Fibroblast of lung (primary cell): ENCODE measurements at places on chromosomes 3 and 15. TPM values are rescaled to one million over a fixed set of nuclear protein-coding genes. Genes with fewer than 3 reads are reported as not detected.
A peak's percentile ranks its signal among the peaks of the same experiment; 100 is the strongest.

GP5 gene
- under 0.01 and 0.17 TPM in 2 replicates for total RNA-seq

DNA sequence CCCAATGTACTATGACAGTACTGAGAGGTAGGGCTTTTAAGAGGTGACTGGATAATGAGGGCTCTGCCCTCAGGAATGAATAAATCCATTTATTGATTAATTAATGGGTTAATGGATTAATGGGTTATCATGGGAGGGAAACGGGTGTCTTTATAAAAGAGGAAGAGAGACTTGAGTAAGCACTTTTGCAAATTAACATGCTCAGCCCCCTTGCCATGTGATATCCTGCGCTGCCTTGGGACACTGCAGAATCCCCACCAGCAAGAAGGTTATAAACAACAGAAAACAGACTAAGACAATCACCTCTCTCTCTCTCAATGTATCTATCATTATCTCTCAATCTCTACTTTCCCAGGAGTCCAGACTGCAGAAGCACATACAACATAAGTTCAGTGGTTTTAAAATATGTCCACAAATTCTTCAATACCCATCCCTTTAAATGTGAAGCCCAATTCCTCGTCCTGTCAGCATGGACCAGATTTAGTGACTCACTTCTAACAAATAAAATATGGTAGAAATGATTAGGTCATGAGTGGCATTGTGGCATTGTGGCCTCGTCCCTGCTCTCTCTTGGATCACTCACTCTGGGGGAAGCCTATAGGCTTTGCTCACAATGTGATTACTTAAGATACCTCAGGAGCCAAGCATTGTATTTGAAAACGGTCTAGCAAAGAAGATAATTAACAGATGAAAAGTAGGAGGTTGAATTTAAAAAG is 40.0 kb upstream of the IL12A start:
- peak; percentile 64 for DNase-seq

LINGO1 gene
- total RNA-seq, result not detected in 2 replicates

DNA sequence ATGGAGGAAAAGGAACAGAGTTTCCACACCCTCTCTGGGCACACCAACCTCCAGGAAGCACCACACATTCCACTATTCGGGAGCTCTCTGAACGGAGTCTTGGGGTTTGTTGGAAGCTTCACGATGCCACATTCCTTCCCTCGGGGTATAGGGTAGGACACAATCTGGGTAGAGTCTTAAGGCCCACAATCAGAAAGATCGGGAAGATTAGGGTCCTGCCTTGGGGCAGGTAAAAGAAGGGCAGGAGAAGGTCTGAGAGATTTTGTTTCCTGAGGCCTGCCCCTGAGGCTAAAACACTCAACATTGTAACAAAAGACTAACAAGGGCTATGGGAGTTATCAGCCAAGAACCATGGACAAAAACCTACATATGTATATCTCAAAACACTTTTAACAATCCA is 89.2 kb upstream of the RAP2B start:
- DNase-seq, result no peak

GRCh38 chr3:104738271-104738670 is 628.4 kb upstream of the ALCAM start:
- no peak for DNase-seq

GRCh38 chr3:57791245-57791644 is 35.1 kb downstream of the SLMAP start:
- no peak for DNase-seq

DNA sequence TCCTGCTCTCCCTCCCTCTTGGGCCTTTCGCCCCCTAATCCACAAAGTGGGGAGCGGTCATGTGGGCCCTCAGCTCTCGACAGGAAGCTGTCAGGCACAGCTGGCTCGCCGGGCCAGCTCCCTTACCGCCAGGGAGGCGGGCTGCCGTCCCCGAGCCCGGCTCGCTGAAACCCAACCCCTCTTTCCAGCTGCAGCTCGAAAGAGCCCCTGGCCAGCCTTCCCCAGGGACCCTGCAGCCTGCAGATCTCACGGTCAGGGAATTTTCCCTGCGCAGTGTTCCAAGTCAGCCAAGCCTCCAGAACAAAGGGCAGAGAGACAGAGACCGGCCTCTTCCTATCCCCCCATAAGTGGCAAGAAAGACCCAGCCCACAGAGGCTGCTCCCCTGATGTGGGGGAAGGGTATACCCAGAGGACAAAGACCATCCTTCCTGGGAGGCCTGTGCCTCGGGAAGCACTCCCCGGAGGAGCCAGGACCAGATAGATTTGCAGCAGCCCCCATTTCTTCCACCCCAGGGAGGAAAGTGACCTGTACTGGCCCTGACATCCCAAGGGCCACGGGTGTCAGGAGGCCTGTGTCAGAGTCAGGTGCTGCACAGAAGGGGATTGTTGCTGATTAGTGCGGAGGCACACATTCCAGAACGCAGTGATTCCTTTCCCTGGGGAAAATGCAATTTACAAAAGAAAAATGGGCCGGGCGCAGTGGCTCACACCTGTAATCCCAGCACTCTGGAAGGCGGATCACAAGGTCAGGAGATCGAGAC is 32.6 kb downstream of the MAGEF1 start:
- no peak for DNase-seq

IL17RD gene
- total RNA-seq, result 1.8 and 2.1 TPM in 2 replicates

GRCh38 chr3:144403040-144403457 is 431.4 kb downstream of the DIPK2A start:
- DNase-seq, result peak; percentile 23

GRCh38 chr3:137988982-137989381 is 21.0 kb upstream of the CLDN18 start:
- DNase-seq, result no peak

DNA sequence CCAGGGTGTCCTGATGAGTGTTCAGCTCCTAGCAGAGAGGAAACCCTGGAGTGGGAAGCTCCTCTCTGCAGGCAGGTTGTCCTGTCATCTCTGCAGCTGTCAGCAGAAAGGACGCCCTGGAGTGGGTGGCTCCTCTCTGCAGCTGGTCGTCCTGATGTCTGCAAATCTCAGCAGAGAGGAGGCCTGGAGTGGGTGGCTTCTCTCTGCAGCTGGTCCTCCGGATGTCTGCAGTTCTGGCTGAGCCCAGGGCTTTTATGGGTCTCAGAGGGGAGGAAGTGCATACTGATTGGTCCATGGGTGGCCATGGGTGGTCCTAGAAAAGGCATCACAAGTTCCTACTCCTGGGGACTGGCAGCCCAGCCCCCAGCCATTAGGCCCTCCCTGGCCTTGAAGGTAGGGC is 102.6 kb upstream of the BNIP2 start:
- DNase-seq, result no peak

- no peak for DNase-seq
Observed at GRCh38 chr3:128113817-128114794, 9.5 kb downstream of the RUVBL1 start.

PP2D1 gene
- not detected in 2 replicates for total RNA-seq

GRCh38 chr15:80926126-80926525 is 63.5 kb downstream of the MESD start:
- peak; percentile 9 for DNase-seq

DNA sequence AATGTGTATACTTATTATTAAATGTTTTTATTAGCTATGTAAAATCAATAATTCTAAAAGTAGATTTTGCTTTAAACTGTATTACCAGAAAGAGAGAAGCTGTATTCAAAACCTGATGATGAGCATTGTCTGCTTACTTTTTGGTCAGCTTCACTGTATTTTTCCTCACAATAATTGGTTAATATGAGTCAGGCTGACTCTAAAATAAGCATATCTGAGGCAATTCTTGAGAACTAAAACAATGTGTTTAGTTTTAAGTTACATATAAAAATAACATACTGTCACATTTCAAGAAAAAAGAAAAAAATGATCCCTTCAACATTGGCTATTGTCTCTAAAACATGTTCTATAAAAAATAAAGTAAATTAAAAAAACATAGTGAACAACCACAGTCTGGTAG is 66.1 kb downstream of the EPHA3 start:
- peak; percentile 34 for DNase-seq

- no peak for DNase-seq
Observed at GRCh38 chr3:18729671-18730070, 304.5 kb upstream of the SATB1 start.

DNA sequence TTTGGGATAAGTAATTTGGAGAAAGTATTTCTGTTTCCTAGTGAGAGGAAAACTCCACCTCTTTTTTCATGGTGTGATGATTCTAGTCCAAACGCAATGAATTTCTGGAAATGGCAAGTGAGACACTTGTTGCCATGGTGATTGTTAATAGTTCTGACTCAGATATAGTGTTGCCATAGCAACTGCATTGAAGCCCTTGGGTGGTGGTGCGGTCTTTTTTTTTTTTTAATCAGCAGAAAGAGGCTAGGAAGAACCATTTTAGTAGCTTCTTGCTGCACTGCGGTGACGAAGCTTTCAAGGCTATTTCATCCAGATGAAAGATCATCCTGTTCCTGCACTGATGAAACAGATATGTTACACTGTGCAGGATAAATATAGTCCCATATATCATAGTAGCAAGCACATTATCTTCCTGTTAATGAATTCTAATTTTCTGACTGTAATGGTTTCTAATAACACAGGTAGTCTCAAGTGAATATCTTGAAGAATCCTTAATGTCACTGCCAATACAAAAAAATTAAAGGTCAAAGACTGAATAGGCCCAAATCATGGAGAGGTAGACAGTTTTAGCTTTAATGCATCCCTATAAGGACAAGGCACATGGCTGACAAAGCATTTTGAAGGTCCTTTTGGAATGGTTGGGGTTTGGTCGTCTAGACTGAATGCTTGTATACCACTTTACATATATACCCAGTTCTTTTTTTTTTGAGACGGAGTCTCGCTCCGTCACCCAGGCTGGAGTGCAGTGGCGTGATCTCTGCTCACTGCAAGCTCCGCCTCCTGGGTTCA is 125.1 kb upstream of the ZBTB20 start:
- DNase-seq, result peak; percentile 81

GRCh38 chr3:43076857-43077256 is 29.0 kb downstream of the POMGNT2 start:
- DNase-seq, result no peak

CHRNA5 gene
- under 0.01 and 0.17 TPM in 2 replicates for total RNA-seq

ARRDC4 gene
- total RNA-seq, result 24.7 and 39.8 TPM in 2 replicates

TGM4 gene
- total RNA-seq, result not detected in 2 replicates

DNA sequence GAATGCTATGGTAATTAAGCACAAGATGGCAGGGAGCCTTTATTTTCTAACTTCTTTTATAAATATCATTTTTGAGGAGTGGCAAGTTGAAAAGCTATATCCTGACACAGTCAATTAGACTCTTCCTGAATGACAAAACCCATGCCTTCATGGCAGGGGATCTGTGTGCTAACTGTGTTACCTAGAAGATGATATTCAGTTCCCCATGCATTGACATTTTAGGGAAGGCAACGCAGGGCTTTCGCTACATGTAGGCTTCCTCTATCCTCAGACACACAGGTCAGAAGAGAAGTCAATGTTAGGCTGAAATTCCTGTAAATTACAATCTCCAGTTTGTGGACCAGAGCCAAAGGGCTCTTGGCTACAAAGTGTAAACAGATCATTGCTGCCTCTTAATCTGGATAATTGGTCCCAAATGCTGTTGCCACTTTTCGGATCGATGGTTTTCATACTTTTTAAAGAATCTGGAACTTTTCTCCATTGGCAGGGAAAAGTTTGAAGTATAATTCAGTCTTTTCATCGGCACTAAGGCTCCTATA is 22.6 kb upstream of the NR2F2 start:
- DNase-seq, result no peak

PLOD2 gene
- 85.8 and 114 TPM in 2 replicates for total RNA-seq

DNA sequence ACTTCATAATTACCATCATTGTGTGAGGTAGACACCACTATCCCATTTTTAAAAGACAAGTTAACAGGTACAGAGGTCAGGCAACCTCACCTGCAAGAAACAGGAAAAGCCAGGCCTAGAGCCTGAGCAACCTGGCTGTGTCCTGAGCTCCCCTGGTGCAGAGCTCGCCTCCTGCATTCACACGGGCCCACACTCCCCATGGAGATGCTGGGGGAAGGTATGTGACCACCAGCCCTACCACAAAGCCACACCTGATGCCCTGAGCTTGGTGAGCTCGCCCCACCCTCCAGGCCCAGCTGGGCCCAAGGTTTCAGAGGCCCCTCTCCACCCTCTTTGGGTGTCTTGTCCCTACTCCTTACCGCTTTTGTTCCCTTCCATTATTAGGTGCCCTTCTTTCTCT is 1.2 kb upstream of the EFCAB12 start:
- no peak for DNase-seq

RPL22L1 gene
- total RNA-seq, result 71.2 and 88.6 TPM in 2 replicates

DNA sequence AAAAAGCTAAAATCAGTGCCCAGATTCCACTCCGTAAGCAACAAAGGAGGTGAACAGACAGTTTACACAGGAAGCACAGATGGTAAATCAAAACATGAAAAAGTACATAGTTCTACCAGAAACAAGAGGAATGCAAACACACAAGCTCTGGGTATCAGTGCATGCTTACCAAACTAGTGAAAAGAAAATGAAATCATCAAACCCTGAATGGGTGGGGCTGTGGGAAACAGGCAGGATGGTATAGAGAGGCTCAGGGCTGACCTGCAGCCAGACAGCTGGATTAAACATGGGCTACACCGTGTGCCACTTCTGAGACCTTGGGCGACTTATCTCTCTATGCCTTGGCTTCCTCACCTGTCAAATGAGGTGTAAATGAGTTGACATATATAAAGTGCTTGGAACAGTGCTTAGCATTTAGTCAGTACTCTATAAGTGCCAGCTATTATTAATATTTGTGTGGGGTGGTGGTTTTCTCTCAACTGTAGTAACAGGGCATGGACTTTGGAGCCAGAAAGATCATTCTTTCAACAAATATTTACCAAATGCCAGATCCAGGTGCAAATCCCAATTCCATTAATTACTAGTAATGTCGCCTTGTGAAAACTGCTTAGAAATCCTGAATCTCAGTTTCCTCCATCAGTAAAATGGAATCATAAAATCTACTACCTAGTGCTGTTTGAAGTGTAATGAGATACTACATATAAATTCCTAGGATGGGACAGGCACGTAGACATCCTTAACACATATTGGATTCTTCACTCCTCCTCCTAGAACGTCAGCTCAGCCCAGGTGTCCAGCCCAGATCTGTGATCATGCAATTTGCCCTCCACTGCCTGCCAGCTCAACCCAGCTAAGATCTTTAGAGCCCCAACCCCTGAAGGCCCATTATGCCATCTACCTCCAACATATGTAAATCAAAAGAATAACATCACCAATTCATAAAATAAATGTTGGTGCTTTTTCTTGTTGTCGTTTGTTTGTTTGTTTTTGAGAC is 55.5 kb upstream of the SMAD3 start:
- DNase-seq, result no peak

ZNF385D gene
- 0.77 and 0.83 TPM in 2 replicates for total RNA-seq

PRSS50 gene
- not detected in 2 replicates for total RNA-seq

SFMBT1 gene
- 5.6 and 5.9 TPM in 2 replicates for total RNA-seq

GRCh38 chr3:67075295-67075694 is 77.2 kb downstream of the KBTBD8 start:
- no peak for DNase-seq

- DNase-seq, result peak; percentile 97
Observed at GRCh38 chr15:70121624-70122302, 24.0 kb upstream of the TLE3 start.
